T47D (cell line): ENCODE measurements at places on chromosomes 2 and 18.

DNA sequence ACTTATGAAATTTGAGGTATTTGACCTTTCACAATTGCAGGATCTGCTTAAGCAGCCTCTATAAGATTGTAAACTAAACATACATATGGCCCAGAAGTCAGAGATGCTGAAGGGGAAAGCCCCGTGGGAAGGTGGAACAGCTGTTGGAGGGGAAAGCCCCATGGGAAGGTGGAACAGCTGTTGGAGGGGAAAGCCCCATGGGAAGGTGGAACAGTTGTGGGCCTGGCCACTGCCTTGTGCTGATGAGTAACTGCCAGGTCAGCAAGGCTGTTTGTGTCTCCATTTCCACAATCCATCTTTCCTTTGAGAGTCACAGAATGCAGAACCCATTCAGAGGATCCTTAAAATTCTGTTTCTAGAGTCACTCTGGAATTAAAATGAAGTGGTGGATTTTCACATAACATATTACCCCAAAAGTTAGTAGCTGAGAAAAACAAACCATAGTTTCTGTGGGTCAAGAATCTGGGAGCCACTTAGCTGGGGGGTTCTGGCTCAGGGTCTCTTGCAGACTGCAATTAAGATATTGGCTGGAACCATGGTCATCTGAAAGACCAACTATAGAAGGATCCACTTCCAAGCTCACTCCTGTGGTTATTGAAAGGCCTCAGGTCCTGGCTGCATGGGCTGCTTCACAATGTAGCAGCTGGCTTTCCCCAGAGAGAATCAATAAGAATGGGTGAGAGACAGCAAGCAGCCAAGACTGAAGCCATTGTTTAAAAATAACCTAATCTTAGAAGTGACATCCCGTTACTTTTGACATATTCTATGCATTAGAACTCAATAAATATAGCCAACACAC, 86.6 kb upstream of the CAVIN2 start:
- no peak for DNase-seq

- peak; percentile 65 for DNase-seq
These were observed 135.6 kb upstream of the ZNF236 start for GRCh38 chr18:76686737-76687231.

GRCh38 chr18:28124131-28125029, 52.5 kb downstream of the CDH2 start:
- no peak for DNase-seq

GRCh38 chr18:74065366-74065765, 82.3 kb downstream of the FBXO15 start:
- no peak for DNase-seq

DNA sequence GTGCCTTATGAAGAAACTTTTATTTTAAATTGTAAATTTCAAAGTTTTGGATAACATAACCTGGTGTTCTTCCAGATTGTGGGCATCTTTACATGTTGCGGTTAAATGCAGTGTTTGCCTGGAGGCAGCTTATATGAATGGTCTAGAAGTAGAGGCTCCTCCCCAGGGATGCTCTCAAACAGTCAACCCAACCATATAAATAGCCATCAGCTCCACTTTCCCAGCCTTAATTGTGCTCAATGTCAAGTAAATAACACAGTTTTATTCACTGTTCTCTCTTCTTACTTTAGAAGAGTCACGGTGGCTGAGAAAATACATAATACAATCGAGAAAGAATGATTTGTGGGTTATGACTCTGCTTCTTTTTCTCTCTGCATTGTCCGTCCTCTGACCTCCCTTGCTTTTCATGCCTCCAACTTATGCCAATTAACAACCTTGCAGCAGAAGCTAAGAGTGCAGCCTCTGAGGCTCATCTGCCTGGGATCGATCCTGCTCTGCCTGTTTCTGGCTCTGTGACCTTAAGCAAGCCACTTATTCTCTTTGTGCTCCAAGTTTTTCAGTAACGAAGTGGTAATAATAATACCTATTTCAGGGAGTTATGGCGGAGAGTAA, 100.3 kb downstream of the DAW1 start:
- DNase-seq = no peak
